ENCODE measurements at places on chromosomes 5 and 9.

- no peak for DNase-seq
Measured at GRCh38 chr9:71519098-71519696, 249.1 kb downstream of the CEMIP2 start.

- no peak for DNase-seq
Measured at GRCh38 chr5:28190011-28190410, 1151.6 kb upstream of the CDH9 start.

- DNase-seq: no peak
Measured at GRCh38 chr9:114723931-114724330, 41.9 kb upstream of the TEX48 start.

GRCh38 chr5:17156463-17156862 is 61.0 kb upstream of the BASP1 start:
- DNase-seq: no peak

DNA sequence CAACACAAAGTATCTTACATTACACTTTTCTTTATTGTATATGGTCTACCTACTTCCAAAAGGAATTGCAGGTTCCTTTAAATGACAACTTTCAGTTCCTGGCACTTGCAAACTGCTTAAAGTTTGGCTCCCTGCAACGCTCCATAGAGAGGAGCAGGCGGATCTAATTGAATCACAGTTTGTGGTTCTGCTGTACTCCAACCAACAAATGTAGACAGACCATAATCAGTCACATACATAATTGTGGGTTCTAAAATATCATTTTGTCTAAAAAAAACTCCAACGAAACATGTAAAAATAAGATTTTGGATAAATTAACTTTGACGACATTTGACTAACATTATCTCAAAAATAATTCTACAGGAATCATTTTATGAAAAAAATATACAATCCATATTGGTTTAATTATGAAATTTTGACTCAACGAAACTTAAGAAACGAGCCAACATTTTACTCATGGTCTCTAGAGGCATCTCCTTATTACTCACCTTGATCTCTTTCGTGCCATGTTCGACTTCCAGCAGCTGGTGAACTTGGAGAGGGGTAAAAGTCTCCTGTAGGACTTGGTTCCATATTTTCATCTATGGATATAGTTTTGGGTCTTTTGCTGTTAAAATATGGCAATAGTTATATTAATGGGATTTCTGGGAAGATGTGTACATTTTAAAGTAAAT is 167.6 kb downstream of the NFIB start:
- DNase-seq: no peak

- no peak for DNase-seq
Measured at GRCh38 chr9:6909181-6909580, 151.4 kb downstream of the KDM4C start.

DNA sequence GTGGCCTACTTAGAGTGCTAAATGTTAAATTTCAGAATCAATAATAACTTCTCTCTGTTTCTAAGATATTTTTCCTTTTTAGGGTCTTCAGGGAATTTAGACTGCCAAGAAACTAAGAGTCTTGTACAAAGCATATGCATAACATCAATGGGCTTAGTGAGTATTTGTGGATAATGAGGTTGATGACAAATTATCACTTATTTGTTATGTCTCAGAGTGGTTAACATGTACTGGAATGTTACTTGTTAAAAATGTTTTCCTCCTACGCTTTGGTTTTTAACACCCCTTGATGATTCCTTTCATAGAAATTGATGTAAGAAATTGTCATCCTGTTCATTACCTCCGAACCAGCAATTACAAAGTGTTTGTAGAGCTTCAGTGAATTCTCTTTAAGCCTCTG is 144.3 kb downstream of the MRPS30 start:
- DNase-seq: no peak

- DNase-seq: no peak
Measured at GRCh38 chr9:11749396-11749795, 943.8 kb upstream of the TYRP1 start.

DNA sequence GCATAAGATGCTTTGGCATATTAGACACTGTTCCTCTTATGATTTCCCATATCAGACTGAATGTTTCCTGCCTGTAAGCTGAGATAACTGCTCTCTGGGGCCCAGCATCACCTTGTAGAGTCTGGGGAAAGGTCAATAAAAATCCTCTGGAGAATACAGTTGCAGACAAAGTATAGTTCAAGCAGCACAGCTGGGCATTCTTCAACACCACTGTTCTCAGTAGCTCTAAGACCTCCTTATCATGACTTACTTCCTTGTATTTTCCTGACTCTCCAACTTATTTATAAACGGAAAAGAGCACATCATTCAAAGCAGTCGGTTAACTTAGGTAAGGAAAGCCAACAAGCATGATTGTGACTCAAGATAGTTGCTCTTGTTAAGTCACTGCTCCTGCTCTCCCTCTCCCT is 208.7 kb upstream of the RASEF start:
- no peak for DNase-seq

DNA sequence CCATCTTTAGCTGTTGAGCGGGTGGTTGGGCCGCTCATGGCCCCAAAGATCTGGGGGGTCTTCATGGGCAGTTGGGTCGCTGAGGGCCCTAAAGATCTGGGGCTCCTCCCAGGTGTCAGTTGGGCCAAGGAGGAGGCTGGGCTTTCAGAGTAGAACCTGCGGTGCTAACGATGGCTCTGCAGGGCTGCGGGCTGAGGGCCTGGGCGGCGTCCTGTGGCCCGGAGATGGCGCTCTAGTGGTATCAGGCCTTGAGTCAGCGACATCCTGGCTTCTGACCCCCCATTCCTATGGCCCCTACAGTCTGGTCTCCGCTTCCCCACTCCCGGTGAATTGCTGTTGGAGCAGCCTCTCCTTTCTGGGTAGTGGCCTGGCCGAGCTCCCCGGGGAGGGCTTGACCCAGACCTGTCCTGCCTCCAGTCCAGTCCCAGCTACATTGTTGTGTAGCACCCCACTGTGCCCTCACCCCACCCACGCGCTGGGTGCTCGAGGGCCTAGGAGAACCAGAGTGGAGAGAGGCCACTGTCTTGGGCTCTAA is 640 bp downstream of the C5orf58 start:
- DNase-seq: no peak

DNA sequence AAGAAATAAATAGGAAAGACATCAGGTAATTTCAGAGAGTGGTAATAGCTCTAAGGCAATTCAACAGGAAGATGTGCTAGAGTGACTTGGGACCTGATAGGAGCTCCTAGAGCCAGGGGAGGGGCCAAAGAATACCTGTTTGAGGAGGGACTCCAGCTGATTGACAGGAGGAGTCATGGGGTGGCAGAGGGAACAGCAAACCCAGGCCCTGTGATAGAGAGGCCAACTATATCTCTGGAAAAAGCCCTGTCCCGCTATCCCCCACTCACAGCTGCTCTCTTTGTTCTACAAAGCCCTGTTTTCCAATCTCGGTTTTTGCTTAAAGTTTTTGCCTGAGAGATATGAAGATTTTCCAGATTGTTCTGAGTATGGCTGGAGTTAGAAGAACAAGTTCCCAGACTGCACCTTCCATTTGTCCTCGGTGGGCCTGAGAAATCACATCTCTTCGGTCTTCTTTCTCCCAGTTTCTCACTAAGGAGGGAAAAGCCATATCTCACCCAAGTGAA is 9.0 kb upstream of the NSD1 start:
- DNase-seq: no peak

Measured in GM12865 (cell line).